Mammary epithelial cell (primary cell): ENCODE measurements at places on chromosomes 12 and 14. TPM values are rescaled to one million over a fixed set of nuclear protein-coding genes. Genes with fewer than 3 reads are reported as not detected.

Gene CRY1
- polyA plus RNA-seq: 4.2 TPM

DNA sequence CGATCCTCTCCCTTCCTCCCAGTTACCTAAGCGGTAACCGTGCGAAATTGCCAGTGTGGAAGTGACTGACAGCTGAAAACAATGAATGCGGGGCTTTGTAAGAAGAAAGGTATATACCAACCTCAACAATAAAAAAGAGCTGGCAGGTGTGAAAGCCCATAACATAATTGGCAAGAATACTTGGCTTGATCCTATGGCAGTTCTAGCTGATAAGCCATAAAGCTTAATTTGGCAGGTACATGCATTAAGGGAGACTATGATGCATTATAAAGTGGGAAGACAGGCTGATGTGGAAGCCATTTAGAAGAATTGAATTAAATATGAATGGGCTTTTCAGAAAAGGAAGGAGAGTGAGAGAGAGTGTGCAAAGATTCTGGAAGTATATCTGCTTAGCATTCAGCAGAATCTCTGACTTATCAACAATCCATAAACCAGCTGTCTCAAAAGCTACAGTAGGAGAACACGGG is 71.3 kb downstream of the CRACR2A start:
- DNase-seq: no peak

- DNase-seq: no peak
These were observed 55.5 kb upstream of the NPAS3 start for GRCh38 chr14:32883188-32883587.

Gene ESR2
- polyA plus RNA-seq: 0.06 TPM

Gene APOLD1
- polyA plus RNA-seq: 0.49 TPM

GRCh38 chr14:59150990-59151389 is 37.5 kb upstream of the DAAM1 start:
- DNase-seq: no peak
